ENCODE measurements at places on chromosomes 3 and 15.

DNA sequence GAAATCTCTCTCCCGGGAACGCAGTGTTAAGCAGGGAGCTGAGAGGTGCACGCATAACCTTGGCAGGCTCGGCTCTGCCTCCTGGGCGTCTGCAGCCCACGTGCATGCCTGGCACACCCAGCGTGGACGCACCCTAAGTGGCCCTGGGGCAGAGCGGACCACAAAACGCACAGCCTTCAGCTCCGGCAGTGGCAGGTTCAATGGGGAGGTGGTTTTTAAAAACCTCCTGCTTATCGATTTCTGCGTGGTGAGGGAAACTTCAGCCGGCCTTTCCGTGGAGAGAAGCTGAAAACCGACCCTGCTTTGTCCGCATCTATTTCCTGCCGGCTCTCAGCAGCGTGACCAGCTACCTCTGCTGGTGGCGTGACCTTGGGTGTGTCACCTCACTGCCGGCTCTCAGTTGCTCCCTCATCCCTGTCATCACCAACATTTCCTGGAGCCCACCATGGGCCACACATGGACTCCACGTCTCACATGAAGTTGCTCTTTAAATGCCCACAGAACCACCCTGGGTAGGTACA, 134.8 kb upstream of the MEF2A start:
- DNase-seq, result no peak

- DNase-seq, result no peak
Measured at GRCh38 chr3:119636249-119636648, 24.1 kb downstream of the POPDC2 start.

DNA sequence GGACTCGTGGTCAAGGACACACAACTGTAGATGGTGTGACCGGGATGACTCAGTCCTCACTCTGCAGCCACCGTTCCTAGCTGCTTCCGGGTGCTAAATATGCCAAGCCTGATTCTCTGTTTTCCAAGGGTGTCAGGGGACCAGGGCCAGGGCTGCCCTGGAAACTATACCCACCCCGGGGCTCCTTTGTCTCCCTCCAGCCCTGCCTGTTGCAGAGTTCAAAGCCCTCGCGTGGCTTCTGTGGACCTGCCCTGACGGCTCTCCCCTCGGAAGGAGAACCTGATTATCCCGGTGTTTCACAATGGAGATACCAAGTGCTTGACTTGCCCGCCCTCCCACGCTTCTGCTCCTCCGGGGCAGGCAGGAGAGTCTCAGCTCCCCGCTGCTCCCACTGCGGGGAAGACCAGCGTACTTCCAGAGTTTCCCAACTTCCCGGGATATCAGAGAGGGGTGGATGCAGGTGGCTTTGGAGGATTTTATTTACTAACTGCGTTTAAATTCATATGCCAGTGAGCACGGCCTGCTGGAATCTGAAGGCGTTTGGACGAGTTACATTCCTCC, 125.0 kb downstream of the ASB7 start:
- peak; percentile 37 for DNase-seq

DNA sequence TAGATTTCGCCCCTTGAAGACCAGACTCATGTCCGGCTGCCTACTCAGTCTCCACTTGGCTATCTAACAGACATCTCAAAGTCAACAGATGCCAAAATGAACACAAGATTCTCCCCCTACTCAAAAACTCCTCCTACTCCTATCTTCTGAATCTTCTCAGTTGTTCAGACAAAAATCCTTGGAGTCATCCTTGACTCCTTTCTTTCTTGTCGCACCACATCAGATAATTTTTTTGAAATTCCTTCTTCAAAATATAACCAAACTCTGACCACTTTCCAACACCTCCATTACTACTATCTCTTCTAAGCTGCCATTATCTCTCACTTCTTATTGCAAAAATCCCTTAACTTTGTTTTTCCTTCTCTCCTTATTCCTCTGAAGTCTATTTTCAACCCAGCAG, 141.9 kb upstream of the SLC7A14 start:
- no peak for DNase-seq

DNA sequence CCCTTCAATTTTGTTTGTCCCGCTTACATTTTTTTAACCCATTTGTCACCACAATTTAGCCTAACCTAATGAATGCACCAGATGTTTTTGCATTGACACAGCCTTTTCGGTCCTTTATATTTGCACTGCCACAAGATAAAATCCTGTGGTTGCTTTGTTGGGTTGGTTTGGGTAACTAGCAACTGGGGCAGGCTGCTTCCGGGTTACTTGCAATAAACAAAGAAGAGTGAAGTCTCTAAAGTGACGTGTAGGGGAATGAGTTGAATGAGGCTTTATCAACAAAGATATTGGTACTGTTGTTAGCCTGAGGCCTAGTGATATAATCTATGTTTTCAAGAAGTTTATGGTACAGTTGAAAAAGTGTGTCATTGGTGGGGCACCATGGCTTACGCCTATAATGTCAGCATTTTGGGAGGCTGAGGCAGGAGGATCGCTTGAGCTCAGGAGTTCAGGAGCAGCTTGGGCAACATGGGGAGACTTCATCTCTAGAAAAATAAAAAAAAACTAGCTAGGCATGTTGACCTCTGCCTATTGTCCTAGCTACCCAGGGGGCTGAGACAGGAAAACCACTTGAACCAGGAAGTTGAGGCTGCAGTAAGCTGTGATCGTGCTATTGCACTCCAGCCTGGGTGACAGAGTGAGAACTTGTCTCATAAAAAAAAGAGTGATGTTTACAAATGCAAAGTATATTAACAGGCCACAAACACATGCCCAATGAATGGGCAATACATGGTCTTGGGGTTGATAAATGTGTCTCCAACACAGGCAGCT, 121.8 kb downstream of the OXSM start:
- no peak for DNase-seq

DNA sequence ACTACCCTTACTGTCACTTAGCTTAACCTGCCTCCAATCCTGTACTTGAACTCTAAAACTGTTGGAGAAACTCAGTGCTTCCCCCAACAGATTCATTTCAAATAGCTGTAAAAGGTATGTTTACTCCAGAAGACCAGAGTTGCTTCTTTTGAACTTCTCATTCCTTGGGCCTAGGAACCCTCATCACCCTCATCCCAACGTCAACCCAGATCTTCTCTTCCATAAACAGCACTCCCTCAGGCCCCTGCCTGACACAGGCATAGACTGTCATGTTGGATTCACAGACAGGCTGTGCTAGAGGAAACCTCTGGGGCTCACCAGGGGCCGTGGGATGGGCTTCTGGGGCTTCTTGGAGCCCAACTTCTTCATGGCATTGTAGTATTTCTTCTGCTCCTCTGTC, 57.5 kb upstream of the SCN5A start:
- no peak for DNase-seq

GRCh38 chr3:42430781-42431532, 20.5 kb upstream of the LYZL4 start:
- no peak for DNase-seq

DNA sequence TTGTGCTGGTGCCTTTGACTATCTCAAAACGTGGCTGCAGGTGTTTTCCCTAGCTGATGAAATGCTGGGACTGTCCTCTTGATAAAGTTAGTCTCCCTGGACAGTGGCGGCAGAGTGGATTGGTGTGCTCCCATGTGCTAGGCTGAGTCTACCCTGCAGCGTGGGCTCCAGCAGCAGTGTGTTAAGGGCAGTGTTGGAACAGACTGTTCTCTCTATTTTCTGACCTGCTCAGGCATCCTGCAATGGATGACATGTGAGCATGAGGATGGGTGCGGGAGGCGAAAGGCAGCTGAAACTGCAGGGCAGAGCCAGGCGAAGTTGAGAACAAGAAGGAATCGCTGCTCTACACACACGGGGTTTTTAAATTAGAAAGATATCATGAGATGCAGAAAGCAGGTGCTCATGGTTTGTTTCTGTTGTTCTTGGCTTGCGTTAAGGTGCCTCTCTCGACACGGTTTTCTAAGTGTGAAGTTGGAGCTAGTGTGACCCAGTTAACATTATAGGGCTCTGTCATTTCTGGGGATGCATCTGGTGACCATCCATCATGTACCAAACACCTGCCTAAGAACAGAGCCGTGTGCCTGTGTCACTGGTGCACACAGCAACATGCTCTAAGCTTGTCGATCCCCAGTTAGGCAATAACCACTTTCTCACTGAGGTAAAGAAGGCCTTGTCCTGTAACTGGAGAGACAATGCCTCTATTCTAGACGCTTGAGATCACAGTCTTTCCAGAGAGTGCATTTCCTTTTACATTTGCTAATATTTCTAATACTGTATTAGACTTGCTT, 44.3 kb downstream of the SLCO3A1 start:
- DNase-seq, result no peak

GRCh38 chr15:47824147-47824546, 106.8 kb downstream of the SEMA6D start:
- DNase-seq, result no peak

- no peak for DNase-seq
Measured at GRCh38 chr15:40590667-40591050, 3.4 kb upstream of the KNL1 start.

- no peak for DNase-seq
Measured at GRCh38 chr3:111368056-111368455, 173.9 kb upstream of the CD96 start.

GRCh38 chr3:50714946-50715345, 40.2 kb downstream of the DOCK3 start:
- no peak for DNase-seq

DNA sequence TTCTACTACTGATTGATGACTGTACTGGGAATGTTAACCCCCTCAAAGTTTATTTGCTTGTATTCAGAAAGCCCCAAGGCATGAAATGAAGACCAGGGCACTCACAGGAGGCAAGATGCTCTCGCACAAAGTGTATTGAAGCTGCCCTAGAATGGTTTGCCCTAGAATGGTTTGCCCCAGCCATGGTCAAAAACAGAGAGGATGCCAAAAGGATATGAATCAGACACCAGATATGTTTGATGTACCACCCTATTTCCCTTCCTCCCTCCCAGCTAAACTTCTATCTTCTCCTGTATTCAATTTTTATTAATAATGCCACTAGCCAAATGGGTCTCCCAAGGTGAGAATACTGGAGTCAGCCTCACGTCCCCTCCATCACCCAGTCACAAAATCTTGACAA, 101.3 kb downstream of the TMCO5A start:
- no peak for DNase-seq

GRCh38 chr3:14212032-14212431, 33.4 kb downstream of the LSM3 start:
- DNase-seq, result no peak

- peak; percentile 51 for DNase-seq
Measured at GRCh38 chr15:64681424-64682024, 93.9 kb downstream of the RBPMS2 start.

GRCh38 chr3:135576751-135577150, 388.8 kb upstream of the PPP2R3A start:
- DNase-seq, result no peak

GRCh38 chr3:188531210-188531609, 377.3 kb downstream of the LPP start:
- DNase-seq, result no peak

DNA sequence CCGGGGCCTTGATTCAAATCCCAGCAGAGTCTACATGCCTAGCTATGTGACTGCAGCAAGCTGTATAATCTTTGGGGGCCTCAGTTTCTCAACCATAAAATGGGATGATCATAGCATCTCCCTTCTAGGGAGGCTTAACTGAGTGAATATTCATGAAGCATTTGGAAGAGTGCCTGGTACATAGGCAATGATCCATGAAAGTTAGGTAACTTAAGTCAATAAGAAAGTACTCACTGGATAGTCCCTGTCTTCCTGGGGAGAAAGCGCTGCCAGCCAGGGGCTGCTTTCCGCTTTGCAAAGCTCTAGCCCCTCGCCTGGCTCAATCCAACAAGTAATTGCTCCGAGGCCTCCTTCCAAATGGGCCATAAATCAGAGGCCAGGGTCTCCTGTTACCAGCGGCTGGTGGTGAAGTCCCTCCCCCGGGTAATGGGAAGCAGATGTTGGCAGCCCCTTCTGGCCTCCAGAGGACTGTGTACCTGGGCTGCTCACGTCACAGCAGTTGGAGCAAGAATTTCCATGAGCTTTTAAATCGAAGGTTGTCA, 521.9 kb upstream of the PROK2 start:
- no peak for DNase-seq

- DNase-seq, result no peak
Measured at GRCh38 chr3:187899246-187899645, 154.0 kb upstream of the BCL6 start.

GRCh38 chr3:158672215-158673176, at the start of gene LXN:
TSS of gene LXN (minus strand) at chr3:158672648. CDS start at chr3:158672478, 170 bp downstream.
- peak; percentile 81 for DNase-seq

- DNase-seq, result no peak
Measured at GRCh38 chr3:16358336-16358735, 93.3 kb downstream of the OXNAD1 start.

DNA sequence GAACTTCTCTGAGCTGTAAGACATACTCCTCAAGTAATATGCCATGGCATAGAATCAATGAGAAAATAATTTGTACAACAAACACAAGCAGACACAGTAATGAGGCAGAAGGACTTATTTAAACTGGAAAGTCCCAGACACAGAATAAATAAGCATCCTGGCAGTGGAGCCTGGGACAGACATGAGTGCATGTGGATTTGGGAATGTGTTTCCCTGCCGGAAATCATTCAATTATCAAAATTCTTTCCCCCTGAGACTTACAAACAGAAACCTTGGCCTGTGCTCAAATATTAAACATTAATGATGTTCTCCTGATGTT, 520.1 kb downstream of the ROBO1 start:
- DNase-seq, result no peak

DNA sequence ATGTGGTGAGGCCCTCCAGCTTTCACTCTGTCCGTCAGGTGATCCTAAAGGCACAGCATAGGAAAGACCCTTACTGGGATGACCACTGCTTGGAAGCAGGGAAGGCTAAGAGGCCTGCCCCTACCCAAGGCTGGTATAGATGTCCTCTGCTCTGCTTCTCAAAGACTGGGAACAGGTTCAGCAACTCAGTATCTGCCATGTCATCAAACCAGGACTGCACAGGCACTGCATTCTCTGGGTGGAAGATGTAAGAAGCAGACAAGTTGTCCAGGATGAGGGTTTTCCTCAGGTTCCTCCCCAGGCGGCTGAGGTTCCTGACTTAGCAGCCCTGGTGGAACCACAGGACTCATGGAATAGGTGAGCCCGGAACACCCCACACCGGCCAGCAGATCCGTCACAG, 4.7 kb downstream of the FAM98B start:
- no peak for DNase-seq

- no peak for DNase-seq
Measured at GRCh38 chr3:128369881-128370642, 96.6 kb downstream of the DNAJB8 start.

DNA sequence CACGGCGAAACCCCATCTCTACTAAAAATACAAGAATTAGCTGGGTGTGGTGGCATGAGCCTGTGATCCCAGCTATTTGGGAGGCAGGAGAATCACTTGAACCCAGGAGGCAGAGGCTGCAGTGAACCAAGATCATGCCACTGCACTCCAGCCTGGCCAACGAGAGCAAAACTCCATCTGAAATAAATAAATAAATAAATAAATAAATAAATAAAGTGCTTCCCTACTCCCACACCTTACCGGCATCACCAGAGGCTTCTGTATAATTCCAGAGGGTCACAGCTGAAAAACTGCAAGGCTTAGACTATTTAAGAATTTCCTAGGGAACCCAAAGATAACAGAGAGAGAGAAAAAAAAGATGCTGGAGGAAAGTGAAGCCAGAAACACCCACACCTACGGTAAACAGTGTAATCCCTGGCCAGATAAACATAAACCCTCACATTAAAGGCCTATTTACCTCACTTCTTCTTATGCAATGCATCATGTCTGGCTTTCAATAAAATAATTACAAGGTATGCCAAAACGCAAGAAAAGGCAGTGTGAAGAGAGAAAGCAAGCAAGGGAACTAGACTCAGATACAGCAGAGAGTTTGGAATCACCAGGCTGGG, 15.0 kb upstream of the TRPM1 start:
- DNase-seq, result no peak
